ENCODE measurements at places on chromosomes 13 and 19. TPM values are rescaled to one million over a fixed set of nuclear protein-coding genes. Genes with fewer than 3 reads are reported as not detected.
A peak's percentile ranks its signal among the peaks of the same experiment; 100 is the strongest.

The ICAM3 gene
- total RNA-seq = 107 TPM

The IZUMO2 gene
- not detected for total RNA-seq

The OR10H1 gene
- not detected for total RNA-seq

The LYPD5 gene
- total RNA-seq = 0.51 TPM

The PSG2 gene
- total RNA-seq = not detected

The DDA1 gene
- total RNA-seq = 25.4 TPM

The JUNB gene
- 299 TPM for total RNA-seq

The HRC gene
- not detected for total RNA-seq

The CEACAM1 gene
- total RNA-seq = 5.2 TPM

The CBY2 gene
- total RNA-seq = not detected

The CGB1 gene
- total RNA-seq = not detected

The GNA15 gene
- total RNA-seq = 45.5 TPM

The CYP4F3 gene
- total RNA-seq = 0.16 TPM

The ZNF554 gene
- total RNA-seq = 1.5 TPM

The ZNF430 gene
- total RNA-seq = 20.8 TPM

GRCh38 chr13:27038323-27038722 is 133.3 kb downstream of the USP12 start:
- no peak for DNase-seq

- no peak for DNase-seq
Measured at GRCh38 chr13:52599037-52599847, 43.0 kb upstream of the HNRNPA1L2 start.

DNA sequence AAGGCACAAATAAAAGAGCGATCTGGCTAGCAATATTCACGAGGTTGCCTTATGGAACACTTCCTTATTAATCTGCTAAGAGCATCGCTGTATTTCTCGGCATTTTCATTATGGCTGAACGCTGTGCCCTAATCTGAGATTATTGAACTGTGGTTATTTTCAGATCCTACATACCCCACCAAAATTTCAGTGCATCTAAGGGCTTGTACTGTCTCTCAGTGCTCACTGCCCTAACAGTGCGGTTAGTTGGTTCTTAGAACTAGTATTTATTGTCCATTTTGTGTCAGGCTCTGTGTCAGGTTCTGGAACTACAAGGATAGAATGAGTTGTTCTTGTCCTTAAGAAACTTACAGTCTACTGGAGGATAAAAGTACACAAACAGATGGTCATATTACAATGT is 51.6 kb downstream of the FLT3 start:
- DNase-seq = no peak

DNA sequence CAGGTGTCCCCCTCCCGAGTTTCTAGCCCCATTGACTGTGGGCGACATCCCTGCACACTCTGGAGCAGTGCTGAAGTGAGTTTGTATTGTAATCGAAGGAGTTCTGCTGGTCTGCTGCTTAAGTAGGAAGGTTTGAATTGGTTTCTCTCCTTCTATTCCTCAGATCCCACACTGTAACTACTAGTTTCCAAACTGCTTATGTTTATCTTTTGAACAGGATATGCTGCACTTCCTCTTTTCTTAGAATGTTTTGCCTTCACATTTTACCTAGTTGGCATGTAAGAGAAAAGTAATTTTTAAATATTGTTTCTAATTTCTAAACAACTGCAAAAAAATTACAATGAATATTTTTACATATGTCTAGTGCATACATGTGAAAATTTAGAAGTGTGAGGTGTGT is 511.8 kb downstream of the KLF12 start:
- DNase-seq = no peak

DNA sequence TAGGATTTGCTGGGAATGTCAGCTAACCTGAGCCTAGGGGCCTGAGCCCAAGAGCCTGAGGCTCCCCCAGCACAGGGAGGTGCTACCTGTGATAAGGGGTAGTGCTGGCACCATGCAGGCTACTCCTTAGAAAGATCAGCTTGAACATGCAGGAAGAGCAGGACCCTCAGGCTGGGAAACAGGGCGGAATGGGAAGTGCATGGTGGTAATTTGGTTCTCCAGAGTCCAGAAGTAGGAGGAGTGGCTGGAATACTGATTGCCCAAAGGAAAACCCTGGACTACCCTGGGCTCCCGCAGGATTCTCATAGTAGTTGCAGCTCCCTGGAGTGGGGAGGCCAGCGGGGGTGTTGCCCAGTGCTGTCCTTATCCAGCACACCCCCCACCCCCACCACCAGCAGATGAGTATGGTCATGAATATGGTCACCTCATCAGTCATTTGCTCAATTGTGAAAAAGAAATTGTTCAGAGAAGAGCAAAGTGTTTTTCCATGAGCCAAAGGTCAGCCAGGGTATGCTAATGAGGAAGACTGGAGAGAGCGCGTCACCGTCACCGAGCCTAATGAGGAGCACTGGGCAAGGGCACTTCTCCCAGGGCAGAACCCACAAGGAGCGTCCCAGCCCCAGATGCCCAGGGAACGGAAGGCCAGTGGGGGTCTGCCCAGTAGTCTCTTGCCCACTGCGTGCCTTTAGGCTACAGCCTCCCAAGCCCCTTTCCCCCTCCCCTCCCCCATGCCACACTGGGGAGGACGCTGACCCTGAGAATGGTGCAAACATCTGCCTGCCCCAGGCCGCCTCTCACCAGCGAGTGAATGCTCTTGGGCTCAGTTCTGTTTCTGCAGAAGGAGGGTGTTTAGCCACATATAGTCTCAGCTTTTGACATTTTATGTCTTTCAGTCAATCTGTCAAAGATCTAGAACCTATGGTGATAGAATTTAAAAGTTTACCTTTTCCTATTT is 5.3 kb downstream of the SLC25A15 start:
- peak; percentile 57 for DNase-seq

DNA sequence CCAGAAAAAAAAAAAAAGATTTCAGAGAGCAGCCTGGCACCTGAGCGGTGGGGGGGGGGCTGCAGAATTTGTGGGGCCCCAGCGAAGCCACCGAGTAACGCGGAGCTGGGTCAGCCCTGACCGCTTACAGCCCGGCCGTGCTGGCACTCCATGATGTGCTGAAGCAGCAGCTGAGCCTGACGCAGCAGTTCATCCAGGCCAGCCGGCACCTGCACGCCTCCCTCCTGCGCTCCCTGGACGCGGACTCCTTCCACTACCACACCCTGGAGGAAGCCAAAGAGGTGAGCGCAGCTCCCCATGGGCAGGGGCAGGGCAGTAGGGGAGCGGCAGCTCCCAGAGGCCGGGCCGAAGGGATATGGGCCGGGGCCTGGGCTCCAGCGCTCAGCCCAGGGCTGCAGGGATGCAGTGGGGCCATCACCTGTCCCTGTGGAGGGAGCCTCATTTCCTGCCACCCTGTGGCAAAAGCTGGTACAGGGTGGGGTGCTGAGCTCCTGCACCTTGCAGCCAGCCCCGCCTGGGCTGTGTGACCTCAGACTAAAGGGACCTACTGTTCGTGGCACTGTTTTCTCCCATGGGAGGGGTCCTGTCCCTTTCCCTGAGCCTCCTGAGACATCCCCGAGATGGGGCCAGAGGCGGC is 18.3 kb downstream of the C19orf44 start:
- no peak for DNase-seq

DNA sequence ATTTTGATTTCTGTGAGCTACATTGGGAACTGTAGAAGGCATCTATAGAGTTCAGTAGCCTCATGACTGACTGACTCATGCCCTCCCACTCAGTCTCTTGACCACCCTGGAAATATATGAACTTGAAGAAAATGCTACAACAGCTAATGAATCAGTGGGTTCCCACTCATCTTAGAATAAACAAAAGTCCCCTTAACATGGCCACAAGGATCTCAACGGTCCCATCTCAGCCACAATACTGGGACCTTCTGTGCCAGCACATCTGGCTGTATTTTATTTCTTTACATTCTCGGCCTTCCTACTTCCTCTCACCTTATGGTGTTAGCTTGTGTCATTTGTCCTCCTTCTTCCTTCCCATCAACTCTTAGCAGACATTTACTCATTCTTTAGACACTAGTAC is 619.8 kb downstream of the DCT start:
- no peak for DNase-seq

DNA sequence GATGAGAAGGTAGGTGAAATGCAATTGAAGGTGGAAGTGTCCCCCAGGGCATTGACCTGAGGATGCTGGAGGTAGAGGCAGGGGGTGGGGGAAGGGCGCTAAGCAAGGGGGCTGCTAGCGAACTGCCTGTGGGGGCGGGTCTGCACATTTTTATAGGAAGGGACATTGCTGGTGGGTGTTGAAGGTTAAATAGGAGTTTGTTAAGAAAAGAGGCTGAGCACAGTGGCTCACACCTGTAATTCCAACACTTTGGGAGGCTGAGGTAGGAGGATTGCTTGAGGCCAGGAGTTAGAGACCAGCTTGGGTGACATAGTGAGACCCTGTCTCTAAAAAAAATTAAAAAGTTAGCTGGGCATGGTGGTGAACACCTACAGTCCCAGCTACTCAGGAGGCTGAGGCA is 5.5 kb upstream of the ACP4 start:
- no peak for DNase-seq

DNA sequence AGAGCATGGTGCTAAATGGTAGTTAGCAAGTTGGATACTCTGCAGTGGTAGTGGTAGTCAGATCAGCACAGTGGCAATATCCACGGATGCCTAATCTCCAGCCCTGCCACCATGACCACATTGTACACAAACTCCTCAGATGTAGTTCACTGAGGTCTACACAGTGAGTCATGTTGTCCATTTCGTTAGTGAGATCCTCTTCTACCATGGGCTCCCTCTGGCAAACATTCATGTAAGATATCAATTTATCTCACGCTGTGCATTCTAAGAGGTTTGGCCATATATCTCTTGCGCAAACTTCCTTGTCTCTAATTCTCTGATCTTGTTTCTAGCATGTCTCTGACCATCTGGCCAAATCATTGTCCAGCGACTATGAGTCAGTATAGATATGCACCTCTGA is 58.2 kb downstream of the POLR1D start:
- DNase-seq = no peak

DNA sequence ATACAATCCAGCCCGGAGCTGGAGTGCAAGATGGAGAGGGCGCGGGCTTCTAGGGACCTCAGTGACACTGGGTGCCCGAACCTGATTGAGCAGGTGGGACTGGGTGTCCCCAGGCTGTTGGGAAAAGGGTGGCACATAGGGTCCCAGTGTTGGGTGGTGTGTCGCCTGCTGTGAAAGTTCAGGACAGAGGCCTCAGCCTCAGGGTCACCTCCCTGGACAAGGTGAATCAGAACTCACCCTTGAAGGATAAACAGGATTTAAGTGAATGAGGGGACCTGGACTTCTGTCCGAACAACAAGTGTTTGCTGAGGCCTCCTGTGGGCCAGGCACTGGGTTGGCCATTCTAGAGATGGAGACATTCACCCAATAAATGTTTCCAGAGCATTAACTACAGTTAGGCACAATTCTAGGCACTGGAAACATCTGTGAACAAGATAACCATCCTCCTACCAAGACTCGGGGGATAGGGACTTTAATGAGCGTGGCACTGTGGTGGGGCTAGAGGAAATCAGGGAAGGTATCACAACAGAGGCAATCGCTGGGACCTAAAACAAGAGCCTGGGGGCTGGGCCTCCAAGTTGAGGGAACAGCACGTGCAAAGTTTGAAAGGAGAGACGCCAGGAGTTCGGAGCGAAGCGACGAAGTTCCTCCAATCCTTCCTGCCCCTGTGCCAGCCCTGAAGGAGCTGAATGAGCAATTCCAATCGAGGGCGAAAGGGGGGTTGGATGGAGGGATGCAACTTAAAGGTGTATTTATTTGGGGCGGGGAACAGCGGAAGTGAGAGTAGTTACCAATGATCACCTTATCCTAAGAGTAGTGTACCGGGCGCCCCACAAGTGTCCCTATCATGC is 921 bp upstream of the POLD1 start:
- no peak for DNase-seq

DNA sequence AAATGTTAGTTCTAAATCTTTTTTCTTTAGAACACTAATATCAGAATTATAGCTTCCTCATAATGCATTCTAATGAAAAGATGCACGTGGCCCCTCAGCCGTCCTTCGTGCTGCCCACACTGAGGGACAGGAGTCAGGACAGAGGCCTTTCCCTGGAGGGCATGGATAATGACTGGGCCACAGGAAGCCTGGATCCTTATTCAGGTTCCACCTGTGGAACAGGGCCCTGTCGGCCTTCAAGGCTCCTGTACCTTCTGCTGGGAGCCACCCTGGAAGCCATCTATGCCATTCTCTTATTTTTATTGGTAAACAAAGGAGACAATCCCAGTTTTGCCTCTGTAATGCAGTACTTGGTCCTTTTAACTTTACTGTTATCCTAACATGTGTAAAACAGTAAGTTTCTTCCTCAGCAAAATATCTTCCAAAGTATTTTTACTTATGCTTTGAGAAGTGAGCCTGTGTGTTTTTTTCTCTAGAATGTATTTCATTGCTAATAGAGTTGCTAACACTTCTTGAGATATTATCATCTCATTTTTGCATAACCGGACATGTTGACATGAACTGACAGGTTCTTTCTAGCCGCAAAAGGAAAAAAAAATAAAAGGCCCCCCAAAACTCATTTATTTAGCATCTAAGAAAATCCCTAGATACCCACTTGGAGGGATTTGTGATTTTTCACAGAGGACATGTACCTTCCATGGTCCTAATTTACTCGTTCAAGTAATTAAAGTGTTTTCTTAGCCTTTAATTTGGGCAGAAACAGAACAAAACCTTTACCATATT is 6.0 kb downstream of the GPR183 start:
- no peak for DNase-seq

GRCh38 chr13:80334597-80335260 is 6.2 kb downstream of the SPRY2 start:
- DNase-seq = no peak

- DNase-seq = no peak
Measured at GRCh38 chr13:28499609-28500008, 4.7 kb upstream of the FLT1 start.

DNA sequence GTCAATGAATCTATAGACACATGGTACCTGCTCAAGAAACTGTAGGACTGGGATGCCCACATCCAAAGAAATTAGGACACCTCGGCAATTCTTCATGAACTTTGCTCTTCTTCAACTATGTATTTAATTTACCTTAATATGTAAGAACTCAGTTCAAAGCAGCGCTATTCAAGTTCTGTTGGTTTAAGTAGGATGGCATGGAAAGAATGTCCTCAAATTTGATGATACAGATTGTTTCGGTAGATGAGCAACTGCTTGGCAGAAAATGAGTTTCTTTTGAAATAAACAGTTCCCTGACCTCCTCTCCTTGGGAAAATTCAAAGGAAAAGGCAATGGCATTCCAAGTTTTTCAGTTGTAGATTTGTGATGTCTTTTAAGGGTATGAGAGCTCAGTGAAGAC is 36.7 kb downstream of the FGF9 start:
- DNase-seq = no peak

GRCh38 chr19:8835877-8836276 is 3.7 kb downstream of the MBD3L1 start:
- DNase-seq = no peak

DNA sequence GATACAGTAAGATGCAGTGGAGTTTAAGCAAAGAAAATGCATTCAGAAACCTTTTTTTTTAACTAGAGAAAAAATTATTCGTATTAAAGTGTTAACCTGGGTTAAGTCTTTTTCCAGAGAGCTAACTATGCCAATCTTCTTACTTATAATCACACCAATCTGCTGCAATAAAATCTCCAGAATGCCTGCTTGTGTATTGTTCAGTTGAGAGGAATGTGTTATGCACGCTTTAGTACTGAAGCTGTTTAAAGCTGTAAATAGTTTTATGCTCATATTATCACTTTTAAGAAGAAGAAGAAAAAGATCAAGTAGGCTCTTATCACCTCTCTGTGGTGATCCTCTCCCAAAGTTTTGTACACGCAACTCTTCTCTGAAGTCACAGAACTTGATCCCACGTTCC is 528.7 kb downstream of the RFC3 start:
- DNase-seq = no peak

GRCh38 chr19:50673118-50673517 is 23.9 kb downstream of the C19orf81 start:
- DNase-seq = no peak

- peak; percentile 74 for DNase-seq
Measured at GRCh38 chr19:19405971-19406877, 749 bp downstream of the GATAD2A start.

Measured in activated CD8-positive, alpha-beta T cell treated with anti-CD3 and anti-CD28 coated beads for 36 hours (primary cell).